ENCODE measurements at places on chromosomes 3 and 15.

DNA sequence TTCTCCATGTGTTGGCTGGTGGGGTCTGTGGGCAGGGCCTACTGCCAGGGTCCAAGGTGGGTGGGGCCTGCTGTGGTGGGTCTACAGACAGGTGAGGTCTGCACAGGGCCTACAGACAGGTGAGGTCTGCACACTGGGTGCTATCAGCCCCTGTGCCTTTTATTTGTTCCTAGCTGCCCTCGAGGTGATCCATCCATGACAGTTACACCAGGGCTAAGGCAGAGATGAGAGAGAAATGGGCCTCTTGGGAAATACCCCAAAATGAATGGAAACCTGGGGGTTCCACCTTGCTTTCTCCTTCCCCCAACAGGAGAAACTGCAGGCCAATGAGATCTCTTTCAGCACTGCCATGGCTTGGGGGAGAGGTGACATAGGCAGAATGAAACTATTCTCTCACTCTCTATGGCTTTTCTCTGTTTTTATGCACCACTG, 36.4 kb downstream of the CFAP100 start:
- DNase-seq, result no peak

- no peak for DNase-seq
Observed at GRCh38 chr3:192642651-192643050, 84.7 kb downstream of the FGF12 start.

GRCh38 chr3:7423036-7423435, 562.1 kb downstream of the GRM7 start:
- no peak for DNase-seq

DNA sequence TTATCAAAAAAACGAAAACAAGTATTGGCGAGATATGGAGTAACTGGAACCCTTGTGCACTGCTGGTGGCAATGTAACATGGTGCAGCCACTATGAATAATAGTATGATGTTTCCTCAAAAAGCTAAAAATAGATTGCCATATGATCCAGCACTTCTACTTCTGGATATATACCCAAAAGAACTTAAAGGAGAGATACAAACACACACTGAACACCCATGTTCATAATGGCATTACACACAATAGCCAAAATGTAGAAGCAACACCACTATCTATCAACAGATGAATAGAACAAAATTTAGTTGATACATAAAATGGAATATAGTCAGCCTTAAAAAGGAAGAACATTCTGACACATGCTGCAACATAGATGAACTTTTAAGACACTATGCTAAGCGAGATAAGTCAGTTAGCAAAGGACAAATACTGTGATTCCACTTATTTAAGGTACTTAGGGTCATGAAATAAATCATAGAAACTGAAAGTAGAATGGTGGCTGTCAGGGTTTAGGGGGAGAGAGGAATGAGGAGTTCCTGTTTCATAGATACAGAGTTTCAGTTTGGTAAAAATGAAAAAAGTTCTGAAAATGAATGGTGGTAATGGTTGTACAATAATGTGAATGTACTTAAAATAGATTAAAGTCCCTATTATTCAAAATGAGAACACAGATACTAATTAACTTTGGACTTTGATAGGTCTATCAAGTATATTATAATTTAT, 59.4 kb upstream of the IMPG2 start:
- peak; percentile 73 for DNase-seq

DNA sequence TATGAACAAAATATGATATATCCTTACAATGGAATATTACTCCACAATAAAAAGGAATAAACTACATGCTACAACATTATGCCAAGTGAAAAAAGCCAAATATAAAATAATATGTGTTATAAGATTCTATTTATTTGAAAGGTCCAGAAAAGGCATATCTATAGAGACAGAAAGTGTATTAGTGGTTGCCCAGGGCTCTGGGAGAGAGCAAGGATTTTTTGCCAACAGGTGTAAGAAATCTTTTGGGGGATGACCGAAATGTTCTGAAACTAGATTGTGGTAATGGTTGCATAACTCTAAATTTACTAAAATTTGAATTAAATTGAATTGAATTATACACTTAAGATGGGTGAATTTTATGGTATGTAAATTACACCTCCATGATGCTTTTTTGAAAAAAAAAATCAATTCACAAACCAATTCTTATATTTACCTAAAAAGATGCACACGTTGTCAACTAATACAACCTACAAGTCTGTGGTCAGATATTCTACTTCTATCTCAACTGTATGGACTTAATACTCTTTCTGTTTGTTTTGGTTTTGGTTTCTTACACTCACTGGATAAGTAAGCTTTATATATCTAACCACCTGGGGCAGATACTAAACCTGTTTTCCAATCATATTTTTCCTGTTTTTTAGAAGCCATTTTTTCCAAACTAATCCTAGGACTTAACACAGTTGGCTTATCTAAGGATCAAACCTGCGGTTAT, 75.8 kb downstream of the FBN1 start:
- no peak for DNase-seq

All from activated CD4-positive, alpha-beta T cell treated with anti-CD3 and anti-CD28 coated beads, Interleukin-2, Interleukin-6, amounts not matched to agents 100 ng/mL and 50 ng/mL, durations not matched to agents 16 hours and 8 hours (primary cell).